Stomach (tissue), 19 donors: ENCODE measurements at places on chromosomes 7 and 10. TPM values are rescaled to one million over a fixed set of nuclear protein-coding genes. Genes with fewer than 3 reads are reported as not detected.

DNA sequence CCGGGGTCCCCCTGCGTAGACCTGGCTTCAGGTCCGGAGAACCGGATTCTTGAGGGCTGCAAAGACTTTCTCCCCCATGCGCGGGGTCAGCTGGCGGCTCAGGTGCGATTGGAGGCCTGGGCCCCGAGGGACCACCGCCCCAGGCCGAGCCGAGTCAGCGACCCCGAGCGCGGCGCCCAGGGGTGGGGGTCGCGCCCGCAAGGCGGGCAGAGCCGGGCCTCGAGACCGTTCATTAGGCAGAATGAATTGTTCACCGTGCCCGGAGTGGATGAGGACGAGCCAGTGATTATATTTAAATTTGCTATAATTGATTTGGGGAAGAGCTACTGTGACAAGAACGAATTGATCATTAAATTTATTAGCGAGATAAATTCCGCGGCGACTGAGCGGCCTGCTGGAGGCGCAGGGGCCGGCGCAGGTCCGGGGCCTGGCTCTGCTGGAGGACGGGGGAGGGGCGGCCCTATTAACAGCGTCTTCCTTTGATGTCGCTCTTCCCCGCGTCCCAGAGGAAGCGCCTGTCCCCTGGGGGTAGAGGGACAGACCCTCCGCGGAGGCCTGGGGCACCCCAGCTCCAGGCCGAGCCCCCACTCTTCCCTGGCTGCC is 7.5 kb downstream of the MNX1 start:
- DNase-seq, result peak; percentile 21

Gene CCT6A
- 150 TPM for total RNA-seq

- DNase-seq, result peak; percentile 74
Measured at GRCh38 chr10:62048919-62049623, 147.6 kb downstream of the ARID5B start.

Gene HHEX
- total RNA-seq, result 6.8 TPM

DNA sequence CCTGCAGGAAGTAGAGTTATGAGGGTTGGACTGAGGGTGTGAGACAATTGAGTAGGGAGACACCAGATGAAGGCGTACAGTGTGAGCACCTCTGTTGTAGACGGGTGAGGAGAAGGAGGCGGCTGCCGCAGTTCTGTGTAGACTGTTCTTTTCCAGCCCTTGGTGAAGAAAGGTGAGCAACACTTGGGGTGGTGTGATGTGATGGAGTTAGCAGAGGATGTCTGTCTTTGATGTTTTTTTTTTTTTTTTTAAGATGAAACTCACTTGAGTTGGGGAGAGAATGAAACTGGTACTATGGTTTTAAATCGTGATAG is 42.8 kb upstream of the RNF216 start:
- DNase-seq, result no peak

DNA sequence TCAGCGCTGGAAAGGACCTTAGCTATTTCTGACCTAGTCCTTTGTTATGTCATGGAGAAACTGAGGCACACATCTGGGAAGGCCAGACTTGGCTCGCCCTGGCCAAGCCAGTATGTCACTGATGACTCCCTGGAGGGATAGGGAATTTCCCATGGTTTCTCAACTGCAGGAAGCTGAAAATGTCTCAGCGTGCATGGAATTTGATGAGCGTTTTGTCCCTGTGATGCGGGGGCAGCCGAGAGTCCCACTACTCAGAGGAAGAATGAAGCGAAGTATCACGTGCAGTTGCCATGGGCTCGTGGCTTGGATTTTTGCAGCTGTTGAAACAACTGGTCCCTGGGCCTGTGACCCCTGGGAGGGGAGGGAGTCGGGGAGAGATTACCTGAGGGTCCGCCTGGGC is 44.8 kb downstream of the CLIP2 start:
- DNase-seq, result no peak

DNA sequence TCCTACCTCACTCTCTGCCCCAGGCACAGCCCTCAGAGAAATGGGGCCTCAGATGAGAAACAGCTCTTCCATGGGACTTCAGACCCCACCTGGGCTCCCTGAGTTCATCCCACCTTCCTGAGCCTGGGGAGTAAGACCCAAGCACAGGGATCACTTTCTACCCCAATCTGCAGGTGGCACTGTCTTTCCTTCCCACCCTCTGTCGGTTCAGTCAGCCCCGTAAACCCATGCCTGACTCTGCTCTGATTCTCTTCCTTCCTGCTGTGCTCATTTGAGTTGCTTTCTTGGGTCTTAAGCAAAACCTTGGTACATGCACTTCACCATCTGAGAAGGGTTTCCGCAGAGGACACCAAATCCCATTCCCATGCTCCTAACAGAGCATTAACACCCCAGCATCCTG is 306.4 kb upstream of the CDC14C start:
- no peak for DNase-seq

DNA sequence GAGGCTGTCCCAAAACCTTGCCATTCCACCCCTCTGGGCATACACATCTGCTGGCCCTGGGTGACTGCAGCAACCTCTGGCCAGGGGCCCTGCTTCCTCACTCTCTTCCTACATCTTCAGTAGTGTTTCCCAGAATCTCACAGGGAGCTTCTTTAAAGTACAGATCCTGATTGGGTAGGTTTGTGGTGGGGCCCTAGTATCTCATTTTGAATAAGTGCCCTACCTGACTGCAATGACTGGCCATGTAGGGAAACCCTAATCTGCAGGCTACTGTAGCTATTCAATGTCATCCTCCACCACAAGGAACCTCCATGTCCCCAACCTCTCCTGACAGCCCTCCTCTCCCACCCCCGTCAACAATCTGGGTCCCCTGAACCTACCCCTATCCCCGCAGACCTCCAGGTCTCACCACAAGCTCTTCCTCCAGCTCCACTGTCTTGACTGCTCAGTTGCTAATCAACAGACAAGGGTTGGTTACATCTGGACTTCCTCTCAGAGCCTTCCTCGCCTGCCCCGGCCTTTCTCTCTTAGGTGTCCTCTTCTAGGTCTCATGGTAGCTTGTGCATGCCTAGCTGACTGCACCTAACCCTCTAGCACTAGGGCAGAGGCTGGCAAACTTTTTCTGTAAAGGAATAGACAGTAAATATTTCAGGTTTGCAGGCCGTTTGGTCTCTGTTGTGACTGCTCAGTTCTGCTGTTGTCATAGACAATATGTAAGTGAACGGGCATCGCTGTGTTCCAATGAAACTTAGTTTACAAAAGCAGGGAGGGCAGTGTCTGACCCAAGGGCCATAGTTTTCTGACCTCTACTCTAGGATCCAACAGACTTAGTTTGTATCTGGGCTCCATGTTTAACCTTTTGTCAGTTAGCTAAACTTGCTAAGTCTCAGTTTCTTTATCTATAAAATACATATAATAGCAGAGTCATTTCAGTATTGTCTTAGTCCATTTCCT is 121.1 kb downstream of the AOAH start:
- DNase-seq, result no peak

Gene SRRM3
- 6.4 TPM for total RNA-seq

GRCh38 chr7:116569737-116570136 is 44.9 kb downstream of the CAV1 start:
- no peak for DNase-seq

- no peak for DNase-seq
Measured at GRCh38 chr7:7510794-7511193, 24.9 kb downstream of the COL28A1 start.

Gene POLD2
- total RNA-seq, result 29.2 TPM

Gene CREB5
- total RNA-seq, result 1.4 TPM

- no peak for DNase-seq
Measured at GRCh38 chr7:142409471-142409870, 151.6 kb upstream of the PRSS58 start.

GRCh38 chr7:100160067-100160466 is 1.5 kb upstream of the TRAPPC14 start:
- no peak for DNase-seq

DNA sequence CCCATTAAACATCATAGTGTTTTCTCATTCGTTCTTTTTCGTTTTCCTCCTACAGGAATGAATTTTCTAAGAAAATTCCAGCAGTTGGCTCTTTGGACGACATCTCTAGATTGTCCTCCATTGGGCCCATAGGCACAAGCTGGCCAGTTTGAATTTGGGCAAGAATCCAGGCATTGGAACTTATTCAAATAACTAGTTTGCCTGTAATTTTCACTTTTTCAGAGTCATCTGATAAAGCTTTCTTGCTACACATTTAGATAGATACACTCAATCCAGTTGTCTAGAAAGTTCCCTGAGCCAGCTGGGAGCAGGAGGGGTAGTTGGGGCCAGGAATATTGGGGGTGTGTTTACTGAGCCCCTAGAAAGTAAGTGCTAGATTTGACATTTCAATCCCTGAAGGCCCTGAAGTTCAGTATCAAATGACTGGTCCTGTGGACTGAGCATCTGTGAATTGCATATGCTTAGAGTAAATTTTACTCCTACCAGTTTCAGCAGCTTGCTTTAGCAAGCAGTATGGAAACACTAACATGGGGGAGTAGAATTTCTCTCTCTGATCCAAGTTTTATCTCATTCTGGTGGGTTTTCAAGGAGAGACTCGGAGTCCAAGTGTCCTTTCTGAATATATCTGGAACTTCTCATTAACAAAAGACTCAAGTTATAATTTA is 5.2 kb downstream of the EGFR start:
- no peak for DNase-seq

GRCh38 chr7:4862156-4862555 is 326 bp upstream of the PAPOLB start:
- no peak for DNase-seq

Gene DEPP1
- 29.0 TPM for total RNA-seq

Gene CRYGN
- total RNA-seq, result not detected

GRCh38 chr10:130936851-130937250 is 374.7 kb downstream of the TCERG1L start:
- no peak for DNase-seq

Gene HSPA12A
- 15.2 TPM for total RNA-seq

- peak; percentile 74 for DNase-seq
Measured at GRCh38 chr10:35643151-35644049, 1.3 kb upstream of the FZD8 start.

GRCh38 chr7:99267841-99268576 is 4.6 kb upstream of the MYH16 start:
- no peak for DNase-seq

- no peak for DNase-seq
Measured at GRCh38 chr7:140262242-140262903, 85.6 kb upstream of the KDM7A start.

Gene MBL2
- total RNA-seq, result not detected

DNA sequence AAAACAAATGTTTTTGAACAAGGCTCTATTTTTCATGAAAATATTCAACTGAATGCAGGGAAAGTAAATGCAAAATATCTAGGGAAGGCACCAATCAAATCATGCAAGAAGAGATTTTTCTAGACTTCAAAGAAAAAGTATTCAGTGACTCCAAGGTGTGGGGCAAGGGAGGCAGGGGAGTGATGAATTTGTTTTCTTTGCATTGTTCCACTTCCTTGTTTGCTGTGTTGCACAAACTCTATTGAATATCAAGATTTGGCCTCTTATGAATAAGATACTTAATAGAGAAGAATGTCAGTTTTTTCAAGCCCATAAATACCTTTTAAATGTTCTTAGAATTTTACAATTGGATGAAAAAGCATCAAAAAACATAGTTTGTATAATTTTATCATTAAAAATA is 26.4 kb downstream of the STEAP1 start:
- no peak for DNase-seq

- no peak for DNase-seq
Measured at GRCh38 chr7:22329816-22330524, 27.0 kb downstream of the RAPGEF5 start.

DNA sequence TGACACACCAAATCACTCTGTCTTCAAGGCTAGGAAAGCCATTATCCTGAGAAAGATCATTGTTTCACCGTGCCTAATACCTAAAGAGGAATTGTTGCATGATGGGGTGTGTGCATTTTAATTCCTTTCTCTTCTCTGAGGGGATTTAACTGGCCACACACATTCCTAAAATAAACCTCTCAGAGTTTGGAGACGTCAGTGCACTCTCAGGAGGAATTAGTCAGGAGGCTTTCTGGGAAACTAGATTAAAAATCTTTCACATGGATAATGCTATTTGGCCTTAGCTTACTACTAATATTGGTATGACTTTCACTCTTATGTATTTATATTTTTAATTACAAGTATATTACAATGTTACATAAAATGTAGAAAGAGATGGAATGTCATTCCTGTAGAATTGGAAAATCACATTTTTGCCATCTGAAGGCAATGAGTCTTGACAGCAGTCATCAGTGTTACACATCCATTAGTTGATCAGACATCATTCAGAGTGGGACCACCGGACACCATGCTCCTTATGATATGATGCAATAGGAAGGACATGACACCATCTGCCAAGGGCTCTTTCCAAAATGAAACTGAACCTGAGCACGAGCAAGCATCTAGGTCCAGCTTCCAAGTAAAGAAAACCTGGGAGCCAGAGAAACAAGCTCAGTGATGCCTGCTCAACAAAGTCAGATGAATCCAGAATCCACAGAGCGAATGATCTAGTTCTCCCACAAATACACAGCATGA is 43.1 kb upstream of the TMEM273 start:
- DNase-seq, result no peak

DNA sequence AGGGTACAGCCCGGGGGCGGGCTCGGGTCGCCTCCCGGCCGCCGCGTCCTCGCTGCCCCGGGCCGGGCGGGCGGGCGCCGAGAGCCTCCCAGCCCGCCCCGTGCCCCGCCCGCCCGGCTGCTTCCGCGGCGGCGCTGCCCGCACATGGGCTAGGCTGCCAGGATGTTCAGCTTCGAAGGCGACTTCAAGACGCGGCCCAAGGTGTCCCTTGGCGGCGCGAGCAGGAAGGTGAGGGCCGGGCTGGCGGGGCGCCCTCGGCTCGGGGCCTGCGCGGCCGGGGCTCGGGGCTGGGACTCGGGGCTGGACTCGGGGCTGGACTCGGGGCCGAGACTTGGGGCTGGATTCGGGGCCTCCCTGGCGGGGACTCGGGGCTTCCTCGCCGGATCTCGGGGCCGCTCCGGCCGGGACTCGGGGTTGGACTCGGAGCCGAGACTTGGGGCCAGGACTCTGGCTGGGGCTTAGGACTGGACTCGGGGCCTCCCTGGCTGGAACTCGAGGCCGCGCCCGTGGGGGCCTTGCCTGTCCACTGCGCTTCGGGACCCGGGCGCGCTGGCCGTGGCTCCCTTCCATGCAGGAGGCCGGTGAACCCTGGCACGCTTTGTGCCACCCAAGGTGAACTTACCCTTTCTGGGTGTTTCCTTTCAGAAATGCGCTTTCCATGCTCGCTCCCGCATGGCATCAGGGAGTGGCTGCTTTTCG is 534 bp downstream of the UBE3C start:
- peak; percentile 85 for DNase-seq

GRCh38 chr10:58892031-58892531 is 284.4 kb upstream of the PHYHIPL start:
- DNase-seq, result no peak

Gene WNT8B
- not detected for total RNA-seq

GRCh38 chr10:27771231-27771630 is 25.6 kb upstream of the MKX start:
- DNase-seq, result no peak

GRCh38 chr10:33150889-33151288 is 183.6 kb downstream of the NRP1 start:
- DNase-seq, result no peak
